ENCODE measurements at places on chromosomes 12 and 14.

DNA sequence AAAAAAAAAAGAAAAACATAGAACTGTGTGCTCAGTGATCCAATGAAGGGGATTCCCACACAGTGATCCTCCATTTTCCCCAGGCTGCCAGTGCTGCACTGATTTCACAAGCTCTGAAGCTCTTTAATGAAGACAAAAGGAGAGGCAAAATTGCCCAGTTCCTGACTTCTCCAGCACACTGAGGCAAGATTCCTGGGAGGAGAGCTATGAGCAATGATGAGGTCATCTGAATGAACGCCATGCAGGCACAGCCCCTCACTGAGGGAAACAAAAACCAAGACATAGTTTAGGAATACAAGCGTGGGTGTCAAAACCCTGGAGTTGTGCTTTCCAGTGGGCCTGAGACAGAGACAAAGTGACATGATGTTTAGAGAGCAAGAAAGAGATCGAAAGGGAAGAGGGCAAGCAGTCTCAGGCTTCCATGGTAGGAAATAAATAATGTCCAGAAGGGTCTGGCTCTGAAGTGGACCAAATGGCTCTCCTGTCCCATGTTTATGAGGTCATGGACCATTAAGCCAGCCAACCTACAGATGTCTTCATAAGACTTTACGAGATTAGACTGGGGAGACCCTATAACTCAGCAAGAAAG, 40.9 kb upstream of the SMUG1 start:
- DNase-seq, result no peak

GRCh38 chr12:56979628-56980027, 22.2 kb upstream of the RDH16 start:
- DNase-seq, result no peak

GRCh38 chr12:69464428-69464827, 5.8 kb upstream of the FRS2 start:
- DNase-seq, result no peak

GRCh38 chr14:23432946-23433345, 2.5 kb downstream of the MYH7 start:
- DNase-seq, result no peak

- no peak for DNase-seq
Measured at GRCh38 chr12:47577206-47577989, 128.4 kb downstream of the RPAP3 start.

DNA sequence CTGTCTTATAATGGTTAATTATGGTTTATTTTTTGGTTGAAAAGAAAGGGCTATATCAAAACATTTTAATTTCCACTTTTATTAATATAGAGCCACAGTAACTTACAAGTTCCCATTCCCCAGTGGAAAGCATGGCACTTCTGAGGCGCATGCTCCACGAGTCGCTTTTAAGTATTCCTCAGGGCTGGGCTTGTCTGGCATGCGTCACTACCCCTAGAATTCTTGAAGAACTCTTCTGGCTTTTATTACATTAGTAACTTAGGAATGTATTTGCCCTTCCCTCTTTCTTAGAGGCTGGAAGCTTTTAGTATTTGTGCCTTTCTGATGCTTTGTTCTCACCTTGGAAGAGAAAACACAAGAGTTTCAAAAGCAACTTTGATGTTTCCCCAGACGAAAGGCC, 81.1 kb downstream of the ESR2 start:
- DNase-seq, result no peak

DNA sequence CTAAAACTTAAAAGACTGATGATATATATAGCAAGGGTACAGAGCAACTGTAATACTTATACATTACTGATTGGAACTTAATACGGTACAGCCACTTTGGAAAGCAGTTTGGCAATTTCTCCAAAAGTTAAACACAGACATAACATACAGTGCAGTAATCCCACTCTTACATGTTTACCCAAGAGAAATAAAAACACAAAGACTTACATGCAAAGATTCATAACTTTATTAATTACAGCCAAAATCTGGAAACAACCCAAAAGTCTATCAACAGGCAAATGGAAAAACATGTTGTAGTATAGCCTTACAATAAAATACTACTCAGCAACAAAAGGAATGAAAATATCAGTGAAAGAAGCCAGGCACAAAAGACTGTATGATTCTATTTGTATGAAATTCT, 84.6 kb downstream of the GARIN6 start:
- DNase-seq, result no peak

GRCh38 chr14:35339761-35340406, 47.7 kb downstream of the PSMA6 start:
- no peak for DNase-seq

- peak; percentile 44 for DNase-seq
Measured at GRCh38 chr14:31207287-31207754, 272 bp downstream of the HECTD1 start.

DNA sequence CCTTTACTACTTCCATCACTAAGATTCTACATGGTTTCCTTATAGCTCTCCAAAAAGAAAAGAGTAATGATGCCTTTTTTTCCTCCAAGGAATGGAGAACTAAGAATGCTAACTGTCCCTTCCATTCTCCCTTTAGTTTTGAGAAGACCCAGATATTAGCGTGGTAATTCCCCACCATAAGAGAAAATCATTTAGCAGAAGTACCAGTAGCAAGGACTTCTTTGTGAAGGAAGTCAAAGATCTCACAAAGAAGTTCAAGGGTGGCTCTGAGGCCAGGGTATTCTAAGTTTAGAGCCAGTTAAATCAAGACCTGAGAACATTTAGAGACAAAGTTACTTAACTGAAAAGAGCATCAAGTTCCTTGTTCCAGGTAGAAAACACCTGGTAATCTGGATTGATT, 7.3 kb downstream of the USP15 start:
- no peak for DNase-seq

DNA sequence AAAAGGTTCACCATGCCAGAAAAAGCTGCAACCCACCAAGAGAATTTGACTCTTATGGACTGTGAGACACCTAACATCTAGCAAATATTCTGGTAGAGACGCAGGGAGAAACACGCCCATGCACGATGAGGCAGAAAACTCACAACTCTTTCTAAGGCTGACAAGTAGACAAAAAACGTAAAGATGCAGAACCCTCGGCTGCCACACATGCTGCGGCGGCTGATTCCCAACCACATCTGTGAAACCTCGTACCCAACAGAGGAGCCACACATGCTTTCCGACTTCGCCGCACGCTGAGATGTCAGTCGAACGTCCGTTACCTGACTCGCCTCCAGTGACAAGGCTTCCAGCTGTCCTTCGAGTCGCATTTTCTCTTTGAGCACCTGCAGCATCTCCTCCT, 21.8 kb downstream of the GOLGA3 start:
- no peak for DNase-seq

GRCh38 chr14:104424406-104425072, 155.0 kb upstream of the C14orf180 start:
- DNase-seq, result no peak

DNA sequence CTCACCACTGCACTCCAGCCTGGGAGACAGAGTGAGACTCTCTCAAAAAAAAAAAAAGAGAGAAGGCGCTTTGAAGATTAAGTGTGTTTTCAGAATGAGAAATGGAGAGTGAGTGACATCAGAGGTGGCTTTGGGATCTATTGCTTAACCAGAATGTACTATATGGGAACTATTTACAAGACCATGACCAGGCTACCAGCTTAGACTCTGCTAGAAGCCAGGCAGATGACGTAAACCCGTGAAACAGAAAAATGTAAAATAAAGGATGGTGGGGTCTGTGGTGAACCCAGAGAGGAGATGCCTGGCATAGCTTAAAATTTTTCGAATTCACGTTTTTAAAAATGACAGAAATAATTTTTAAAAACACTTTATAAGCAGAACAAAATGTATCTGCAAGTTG, 82.0 kb downstream of the IFT43 start:
- no peak for DNase-seq

- no peak for DNase-seq
Measured at GRCh38 chr12:46490635-46491034, 118.1 kb upstream of the SLC38A2 start.

DNA sequence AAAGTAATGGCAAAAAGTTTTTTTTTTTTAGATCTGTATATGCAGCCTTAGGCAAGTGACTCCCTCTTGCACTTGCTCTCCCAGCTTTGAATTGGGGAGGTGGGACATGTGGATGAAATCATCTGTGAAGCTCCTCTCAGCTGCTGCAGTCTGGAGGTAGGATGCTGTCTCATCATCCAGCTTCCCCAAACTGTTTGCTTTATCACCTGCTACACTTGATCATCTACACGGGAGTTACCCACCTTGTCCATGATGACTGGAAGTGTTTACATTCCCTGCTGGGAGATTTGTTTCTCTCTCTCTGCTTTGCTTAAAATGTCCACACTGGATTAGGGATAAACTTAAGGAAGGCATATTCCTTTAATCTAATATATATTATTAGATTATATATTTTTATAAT, 8.5 kb upstream of the FGF23 start:
- no peak for DNase-seq

GRCh38 chr14:75132382-75133086, 5.7 kb upstream of the NEK9 start:
- DNase-seq, result no peak

GRCh38 chr12:113155646-113156045, 6.1 kb downstream of the CFAP73 start:
- DNase-seq, result no peak

DNA sequence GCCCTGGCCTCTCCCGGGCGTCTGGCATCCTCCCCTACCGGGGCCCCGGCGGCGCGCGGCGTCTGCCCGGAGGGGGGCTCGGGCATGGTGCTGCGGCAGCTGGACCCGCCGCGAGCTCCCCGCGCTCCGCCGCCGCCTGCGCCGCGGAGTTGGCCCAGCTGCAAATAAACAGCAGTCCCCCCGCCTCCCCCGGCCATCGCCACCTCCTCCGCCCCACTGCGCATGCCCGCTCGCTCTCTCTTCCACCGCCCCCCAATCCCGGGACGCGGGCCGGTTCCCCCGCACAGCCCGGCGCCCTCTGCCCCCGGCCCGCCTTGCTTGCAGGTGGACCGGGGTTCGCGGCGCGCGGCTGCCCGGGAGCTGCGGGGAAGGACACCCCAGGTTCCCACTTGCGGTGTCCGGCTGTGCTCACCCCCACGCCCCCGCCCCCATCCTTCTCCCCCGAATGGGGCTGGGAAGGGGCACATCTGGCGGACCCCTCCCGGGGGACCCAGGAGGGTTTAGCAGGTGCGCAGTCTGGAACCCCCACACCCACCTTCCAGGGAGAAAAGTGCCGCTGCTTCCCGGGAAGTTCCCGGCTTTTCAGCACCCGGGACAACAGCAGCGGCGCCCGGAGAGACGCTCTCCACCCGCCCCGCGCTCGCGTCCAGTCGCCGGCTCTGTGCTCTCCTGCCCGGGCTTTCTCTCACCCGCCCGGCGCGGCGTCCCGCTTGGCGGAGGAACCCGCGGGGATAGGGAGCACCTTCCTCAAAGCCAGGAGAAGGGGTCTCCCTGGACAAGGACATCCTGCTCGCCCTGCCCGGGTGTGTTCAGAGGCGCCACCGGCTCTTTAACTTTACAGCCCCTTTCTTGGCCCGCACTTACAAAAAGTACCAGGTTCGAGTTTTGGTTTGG, at the start of gene TMTC1:
Gene TMTC1, minus strand, starts transcription at position 170 of the 894 bp plus-strand sequence. CDS start 191 bp downstream, outside the sequence.
- no peak for DNase-seq

DNA sequence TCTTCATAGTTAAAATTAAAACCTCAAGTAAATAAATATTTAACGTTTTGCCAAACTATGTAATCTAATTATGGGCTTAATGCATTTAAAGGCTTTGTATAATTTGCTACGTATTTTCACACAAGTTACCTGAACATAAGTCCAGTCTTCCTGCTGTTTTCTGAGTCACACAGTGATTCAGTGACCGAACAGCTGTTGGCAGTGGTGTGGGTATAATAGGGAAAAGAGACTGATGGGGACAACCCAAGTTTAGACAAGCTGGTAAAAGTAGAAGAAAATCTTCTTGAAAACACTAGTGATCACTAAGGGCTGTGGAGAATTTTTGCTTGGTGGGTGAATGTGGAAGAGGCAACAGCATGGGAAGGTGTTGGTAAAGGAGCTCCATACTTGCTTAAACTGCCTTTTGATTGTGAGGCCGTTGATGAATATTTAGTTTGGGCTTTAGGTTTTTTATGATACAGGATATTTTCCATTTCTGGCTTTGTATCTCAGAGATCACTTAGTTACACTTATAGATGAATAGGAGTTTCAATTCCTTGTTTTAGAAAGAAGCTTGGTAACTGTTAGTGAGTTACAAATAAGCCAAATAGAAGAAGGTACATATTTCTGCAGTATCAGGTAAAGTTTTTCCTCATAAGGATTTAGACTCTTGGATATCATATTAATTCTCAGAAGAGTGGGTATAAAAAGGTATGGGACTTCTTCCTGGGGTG, 23.9 kb downstream of the LRRK2 start:
- no peak for DNase-seq

GRCh38 chr12:19451196-19451595, 11.9 kb downstream of the AEBP2 start:
- no peak for DNase-seq

GRCh38 chr14:72982146-72982708, 44.7 kb downstream of the ZFYVE1 start:
- DNase-seq, result no peak

GRCh38 chr14:105056303-105056831, 8.9 kb downstream of the GPR132 start:
- no peak for DNase-seq

Measured in GOT3 (cell line).